ENCODE measurements at places on chromosomes 5 and 9.

- DNase-seq, result no peak
Observed at GRCh38 chr5:178213003-178213461, 8.7 kb downstream of the HNRNPAB start.

GRCh38 chr5:56489272-56489671 is 256.1 kb upstream of the ANKRD55 start:
- no peak for DNase-seq

DNA sequence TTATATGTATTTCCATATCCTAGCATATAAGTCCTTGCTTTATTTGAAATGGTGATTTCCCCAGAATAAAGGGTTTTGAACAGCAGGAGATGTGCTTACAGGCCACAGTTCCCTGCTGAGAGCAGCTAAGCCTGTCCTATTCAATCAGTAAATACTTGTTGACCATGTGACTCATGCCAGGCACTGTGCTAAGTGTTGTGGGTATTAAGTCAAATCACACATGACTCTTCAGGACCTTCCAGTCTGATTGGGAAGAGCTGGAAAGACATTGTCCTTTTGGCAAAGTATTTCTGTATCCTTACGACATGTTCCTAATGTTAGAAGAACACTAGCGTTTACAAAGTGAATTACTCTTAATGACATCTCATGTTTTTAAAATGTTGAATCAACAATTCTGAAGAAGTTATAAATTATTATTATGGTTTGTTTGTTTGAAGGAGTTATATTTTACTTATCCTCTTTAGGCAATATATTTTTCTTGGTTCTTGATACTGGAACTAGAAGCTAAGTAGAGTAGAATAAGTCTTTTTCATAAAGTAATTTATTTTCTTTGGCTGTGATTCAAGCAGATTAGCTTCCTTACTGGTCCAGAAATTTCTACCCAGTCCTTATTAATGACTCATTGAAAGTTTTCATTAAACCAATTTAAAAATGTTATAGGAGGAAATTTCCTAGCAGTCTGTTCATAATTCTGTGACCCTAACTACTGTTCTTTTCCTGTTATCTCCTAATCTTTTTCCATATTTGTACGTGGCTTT is 82.1 kb downstream of the GAPVD1 start:
- no peak for DNase-seq

DNA sequence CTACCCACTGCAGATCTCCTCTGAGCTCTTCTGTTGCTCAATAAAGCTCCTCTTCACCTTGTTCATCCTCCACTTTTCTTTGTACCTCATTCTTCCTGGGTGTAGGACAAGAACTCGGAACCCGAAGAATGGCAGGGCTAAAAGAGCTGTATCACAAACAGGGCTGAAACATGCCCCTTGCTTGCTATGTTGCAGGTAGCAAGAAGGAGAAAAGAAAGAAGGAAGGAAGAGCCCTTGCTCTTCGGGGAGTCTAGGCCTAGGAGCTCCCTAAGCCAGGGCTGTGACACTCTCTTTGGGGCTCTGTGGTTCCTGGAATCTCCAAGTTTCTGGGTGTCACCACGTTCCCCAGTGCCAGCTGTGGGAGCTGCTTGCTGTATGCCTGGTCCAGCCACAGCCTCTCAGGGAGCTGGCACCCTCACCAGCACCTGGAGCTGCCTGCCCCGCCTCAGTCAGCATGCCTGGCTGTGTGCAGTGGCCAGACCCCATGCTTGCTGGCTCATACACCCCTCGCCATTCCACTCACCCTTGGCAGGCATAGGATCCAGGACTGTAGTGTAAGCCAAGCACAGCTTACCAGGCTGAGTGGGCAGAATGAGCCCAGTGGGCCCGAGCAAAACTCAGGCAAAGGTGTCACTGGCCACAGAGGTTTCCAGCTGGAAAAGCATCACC is 274.8 kb upstream of the ADRA1B start:
- DNase-seq, result no peak

GRCh38 chr9:137370865-137371520 is 52.0 kb downstream of the EXD3 start:
- DNase-seq, result peak; percentile 77

GRCh38 chr5:87411973-87412629 is 629 bp downstream of the CCNH start:
- no peak for DNase-seq
